NCI-H146 (cell line): ENCODE measurements at places on chromosomes 5 and 9.

DNA sequence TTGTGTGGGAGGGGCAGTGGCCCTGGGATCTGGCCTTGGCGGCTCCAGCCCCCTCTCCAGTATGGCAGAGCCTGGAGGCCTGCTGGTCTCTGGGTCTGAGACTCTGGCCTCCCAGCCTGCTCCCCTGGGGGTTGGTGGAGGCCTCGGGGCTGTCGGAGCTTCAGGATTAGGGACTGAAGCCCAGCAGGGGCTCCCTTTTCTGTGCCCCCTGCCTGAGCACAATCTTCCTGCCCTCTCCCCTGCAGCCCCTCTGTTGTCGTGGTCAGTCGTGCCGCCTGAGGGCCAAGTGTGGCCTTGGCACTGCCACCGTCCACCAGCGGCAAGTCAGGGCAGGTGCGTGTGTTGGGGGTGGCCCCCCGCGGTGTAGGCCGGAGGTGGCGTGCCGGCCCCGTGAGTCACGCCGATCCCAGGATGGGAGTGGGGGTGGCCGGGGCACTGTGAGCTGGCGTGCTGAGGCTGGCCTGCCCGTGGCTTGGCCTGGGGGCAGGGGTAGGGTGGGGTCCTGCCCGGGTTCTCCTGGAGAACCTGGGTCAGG is 53.6 kb downstream of the RXRA start:
- no peak for DNase-seq

DNA sequence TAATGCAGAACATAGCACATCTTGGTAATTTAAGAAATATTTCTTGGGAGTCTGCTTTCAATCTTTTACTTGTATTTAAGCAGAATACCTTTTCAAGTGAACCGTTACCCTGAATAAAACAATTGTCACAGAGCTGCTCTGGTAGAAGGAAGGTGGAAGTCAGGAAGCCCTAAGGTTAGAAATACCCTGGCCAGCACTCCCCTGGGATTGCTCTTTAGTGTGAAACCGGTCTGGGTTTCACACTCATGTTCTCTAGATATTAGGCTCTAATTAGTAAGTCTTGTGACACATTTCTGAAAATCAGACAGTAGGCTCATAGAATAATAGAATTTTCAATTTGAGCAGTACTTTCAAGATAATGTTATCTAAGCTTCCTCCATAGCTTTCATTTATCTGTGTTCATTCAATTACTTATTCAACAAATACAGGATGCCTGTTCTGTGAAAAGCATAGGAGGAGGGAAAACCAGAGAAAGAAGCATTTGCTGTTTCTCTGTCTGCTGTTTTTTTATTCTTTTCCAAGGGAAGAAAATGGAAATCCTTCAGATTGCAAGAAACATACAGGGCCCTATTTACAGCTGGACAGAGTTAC is 825.5 kb downstream of the TLR4 start:
- DNase-seq = no peak

- no peak for DNase-seq
Measured at GRCh38 chr9:97073506-97073905, 34.6 kb upstream of the CTSV start.

GRCh38 chr9:126692759-126693427 is 79.2 kb downstream of the LMX1B start:
- no peak for DNase-seq

- no peak for DNase-seq
Measured at GRCh38 chr5:106691701-106692100, 979.0 kb downstream of the EFNA5 start.

DNA sequence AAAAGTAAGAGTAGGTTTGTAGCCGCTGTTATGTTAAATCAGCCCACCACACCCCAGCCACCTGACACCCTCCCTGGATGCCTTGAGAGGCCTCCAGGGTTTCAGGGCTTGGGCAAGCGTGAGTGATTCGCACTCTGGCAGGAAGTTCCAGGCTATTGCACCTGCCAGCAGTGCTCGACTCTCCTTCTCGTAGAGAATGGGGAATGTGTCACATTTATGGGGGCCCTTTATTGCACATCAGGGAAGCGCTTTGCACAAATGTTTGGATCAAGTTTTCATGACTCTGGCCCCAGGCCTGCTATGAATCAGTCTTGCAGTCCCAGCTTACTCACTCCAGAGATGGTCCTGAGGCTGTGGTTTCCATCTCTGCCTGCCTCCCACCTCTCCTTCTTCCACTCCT is 66.1 kb upstream of the ADRA1B start:
- no peak for DNase-seq

DNA sequence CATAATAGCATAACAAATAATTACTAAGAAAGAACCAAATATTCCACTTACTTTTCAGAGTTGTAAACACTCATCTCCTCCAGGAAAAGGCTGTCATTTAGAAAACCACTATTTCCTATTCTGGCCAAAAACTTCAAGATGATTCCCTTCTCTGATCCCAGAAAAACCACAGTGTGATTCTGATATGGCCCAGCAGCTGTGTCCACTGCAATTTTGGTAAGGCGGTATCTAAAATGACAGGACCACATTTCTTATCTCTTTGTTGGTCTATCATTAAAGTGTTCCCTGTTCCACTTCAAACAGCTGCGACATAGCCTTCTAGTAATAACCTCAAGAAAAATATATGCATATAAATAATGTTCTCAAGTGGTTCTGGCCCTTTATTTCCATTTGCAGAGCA is 96.1 kb downstream of the SEMA6A start:
- no peak for DNase-seq

DNA sequence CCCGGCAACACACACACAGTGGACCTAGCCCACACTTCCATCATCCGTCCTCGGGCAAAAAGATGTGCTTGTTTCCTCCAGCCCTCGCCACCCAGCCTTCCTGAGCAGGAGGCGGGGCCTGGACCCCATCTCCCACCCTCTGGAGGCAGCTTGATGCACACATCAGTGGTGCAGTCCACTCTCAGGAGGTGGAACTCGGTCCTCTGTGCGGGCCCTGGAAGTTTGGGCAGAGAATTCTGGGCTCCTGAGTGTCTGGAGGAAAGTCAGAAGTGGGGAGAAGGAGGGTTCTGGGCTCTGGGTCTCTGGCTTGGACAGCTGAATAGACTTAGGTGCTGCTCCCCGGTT is 54.0 kb upstream of the NEURL1B start:
- no peak for DNase-seq

DNA sequence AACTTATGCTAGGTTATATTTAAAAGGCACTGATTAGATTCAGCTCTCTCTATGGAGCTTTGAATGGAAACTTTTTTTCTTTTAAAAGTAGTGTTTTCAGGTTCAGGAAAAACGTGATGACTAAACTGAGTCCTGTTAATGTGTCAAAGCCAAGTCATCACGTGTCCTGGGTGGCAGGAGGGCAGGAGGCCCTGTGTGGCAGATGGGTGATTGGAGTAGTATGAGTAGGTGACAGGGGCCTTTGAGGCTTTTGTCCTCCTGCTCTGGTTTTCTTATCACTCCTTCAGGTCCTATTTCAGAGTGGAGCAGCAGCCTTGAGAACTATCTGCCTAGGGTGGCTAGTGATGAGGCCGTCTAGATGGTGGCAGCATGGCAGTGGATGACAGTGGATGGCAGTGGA is 17.7 kb upstream of the CARTPT start:
- no peak for DNase-seq

DNA sequence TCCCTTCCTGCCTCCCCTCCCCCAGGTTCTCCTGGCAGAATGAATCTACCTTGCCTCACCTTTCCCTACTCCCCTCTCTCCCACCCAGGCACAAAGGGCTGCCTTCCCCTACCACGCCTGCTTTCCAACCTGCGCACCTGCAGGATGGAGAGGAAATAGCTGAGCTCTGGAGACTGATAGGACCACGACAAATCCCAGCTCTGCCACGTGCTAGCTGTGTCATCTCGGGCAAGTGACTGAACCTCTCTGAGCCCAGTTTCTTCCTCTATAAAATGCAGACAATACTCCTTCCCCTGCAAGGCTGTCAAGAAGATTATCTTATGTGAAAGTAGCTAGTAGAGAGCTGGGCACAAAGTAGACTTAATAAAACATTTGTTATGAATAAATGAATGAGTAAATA is 31.2 kb upstream of the PTGS1 start:
- no peak for DNase-seq

- DNase-seq = peak; percentile 51
Measured at GRCh38 chr9:127979333-127980059, 1.3 kb downstream of the EEIG1 start.

GRCh38 chr9:87063246-87063645 is 115.9 kb upstream of the GAS1 start:
- DNase-seq = no peak

DNA sequence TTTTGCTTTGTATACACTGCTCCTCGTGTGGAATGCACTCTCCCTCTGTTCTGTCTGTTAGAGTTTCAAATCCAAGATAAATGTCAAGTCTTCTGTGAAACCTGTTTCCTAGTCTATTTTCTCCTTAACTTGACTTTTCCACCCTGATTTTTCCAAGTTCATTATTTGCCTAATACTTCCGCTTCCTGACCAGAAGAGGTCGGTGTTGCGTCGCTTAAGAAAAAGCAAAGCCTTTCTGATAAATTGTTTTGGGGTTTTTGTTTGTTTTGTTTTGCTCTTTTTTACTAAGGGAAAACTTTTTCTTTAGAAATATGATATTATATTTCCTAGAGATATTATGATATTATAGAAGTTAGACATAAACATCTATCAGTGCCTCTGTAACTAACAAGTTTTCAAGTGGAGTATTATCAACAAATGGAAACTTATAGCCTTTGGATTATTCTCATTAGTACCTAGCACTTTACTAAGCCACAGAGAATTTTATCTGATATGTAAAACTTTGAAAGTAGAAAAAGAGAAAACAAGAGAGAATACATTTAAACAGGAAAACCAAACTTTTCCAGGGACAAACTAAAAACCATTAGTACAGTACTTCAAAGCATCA is 55.8 kb downstream of the PHAX start:
- peak; percentile 3 for DNase-seq

- DNase-seq = no peak
Measured at GRCh38 chr9:113468716-113469448, 5.4 kb downstream of the RGS3 start.

DNA sequence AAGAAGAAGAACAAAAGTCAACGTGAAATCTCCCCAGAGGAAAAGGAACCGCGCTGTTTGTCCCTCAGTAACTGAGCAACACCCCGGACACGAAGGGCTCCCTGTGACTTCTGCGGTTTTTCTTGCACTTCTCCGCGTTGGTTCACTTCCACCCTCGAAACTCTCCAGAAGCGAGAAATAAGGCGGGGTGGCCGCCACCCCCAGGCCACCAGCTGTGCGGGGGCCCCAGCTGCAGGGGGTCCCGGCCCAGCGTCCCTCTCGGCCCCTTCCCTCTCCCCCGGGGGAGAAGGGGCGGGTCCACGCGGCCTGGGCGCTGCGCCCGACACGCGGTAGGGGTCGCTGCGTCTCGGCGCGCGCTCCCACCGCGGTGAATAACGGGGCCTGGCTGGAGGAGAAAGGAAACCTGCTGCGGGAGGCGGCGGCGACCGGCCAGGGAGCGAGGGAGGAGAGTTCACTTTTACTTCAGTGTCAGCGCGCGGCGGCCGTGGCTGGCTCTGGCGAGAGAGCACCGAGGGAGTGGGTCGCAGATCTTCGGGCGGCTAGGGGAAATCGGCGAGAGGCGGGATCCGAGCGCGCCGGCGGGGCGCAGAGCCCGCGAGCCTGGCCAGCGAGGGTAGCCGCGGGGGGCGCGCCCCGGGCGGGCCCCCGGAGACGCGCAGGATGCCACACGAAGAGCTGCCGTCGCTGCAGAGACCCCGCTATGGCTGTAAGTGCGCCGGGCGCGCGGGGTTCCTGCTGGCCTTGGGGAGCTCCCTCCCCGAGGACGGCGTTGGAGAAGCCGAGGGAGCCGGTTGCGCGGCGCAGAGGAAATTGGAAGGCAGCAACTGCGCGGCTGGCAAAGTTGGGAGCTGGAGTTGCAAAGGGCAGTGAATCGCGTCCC is at the start of gene IQGAP2:
Gene IQGAP2, plus strand, starts transcription at position 400 of the 880 bp plus-strand sequence. Its CDS starts 261 bp downstream, at position 661.
- DNase-seq = no peak

DNA sequence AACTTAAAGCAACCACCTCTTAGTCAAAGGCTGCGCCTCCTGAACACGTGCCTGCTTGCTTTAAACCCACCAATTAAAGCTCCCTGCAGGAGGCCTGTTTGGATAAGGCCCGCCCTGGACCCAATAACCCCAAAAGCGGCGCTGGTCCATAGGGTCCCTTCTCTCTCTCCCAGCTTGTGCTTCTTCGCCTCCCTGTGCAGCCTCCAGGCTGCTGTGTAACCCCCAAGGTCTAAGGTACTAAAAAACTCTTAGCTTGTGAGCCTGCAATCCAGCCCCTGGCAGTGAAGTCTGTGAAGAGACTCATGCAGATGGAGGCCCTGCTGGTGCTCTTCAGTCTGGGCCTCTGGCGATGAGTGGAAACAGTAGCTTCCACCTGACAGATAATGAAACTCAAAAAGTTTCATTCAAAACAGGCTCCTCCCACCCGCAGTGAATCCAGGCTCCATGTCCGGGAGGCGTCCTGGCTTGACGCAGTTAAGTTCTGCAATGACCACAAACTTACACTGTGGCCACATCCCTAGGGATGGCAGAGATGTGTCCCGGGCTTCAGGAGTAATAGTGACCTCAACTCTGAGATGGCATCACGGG is 97.3 kb downstream of the PRRT1B start:
- no peak for DNase-seq
